Activated naive CD4-positive, alpha-beta T cell treated with anti-CD3 and anti-CD28 coated beads, Interleukin-2, amount 50 U/mL, for 72 hours (primary cell): ENCODE measurements at places on chromosomes 12 and 14. TPM values are rescaled to one million over a fixed set of nuclear protein-coding genes. Genes with fewer than 3 reads are reported as not detected.

The VWF gene
- 0.12 TPM for total RNA-seq

DNA sequence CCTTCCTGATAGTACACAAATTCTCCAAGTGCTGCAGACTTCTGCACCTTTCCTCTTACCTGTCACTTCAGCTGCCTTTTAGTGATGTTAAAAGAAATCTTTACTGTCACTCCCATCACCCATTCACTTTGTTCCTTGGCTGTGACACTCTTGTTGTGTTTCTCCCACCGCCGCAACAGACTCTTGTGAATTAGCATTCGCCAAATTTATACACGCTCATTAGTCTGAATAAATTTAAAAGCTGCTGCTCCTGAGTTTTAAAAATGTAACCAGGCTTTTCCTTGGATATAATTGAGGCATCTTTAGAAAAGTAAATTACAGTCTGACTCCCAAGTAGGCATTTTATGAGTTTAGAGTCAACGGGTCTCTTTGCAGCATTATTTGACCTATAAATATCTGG lies 1197.9 kb downstream of the BCL11B start:
- no peak for DNase-seq

- peak; percentile 34 for DNase-seq
These were observed 9.8 kb downstream of the RTL1 start for GRCh38 chr14:100893760-100894159.

DNA sequence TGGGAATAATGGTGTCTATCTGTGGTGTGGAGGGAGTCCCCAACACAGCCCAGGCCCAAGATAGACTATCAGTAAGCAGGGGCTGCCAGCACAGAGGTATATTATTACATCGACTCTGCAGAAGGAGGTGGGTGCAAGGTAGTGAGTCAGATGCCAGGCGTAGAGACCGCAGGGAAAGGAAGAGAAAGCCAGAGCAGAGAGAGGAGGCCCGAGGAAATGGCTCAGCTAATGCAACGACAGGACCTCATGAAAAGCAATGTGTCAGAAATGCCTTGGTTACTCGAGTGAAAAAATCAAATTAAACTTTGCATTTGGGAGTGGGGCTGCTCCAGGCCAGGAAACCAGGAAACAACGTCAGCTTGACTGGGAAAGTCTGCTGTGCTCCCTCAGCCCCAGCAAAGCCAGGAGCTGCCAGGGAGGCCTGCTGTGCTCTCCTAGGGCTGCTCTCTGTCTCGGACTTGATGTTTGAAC lies 173.2 kb downstream of the SUDS3 start:
- DNase-seq = no peak

- DNase-seq = no peak
These were observed 14.0 kb downstream of the ULK1 start for GRCh38 chr12:131908092-131909080.

DNA sequence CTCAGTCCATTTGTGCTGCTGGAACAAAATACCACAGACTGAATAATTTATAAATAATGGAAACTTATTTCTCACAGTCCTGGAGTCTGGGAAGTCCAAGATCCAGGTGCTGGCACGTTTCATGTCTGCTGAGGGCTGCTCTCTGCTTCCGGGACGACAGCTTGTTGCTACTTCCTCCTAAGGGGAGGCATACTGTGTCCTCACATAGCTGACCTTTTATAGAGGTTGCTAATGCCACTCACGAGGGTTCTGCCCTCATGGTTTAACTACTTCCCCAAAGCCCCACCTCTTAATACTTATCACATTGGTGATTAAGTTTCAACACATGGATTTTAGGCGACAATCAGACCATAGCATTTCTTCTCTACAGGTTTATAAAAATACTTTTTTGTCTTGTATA lies 411.1 kb downstream of the NRXN3 start:
- DNase-seq = no peak

- no peak for DNase-seq
These were observed 465.0 kb upstream of the ATP2B1 start for GRCh38 chr12:90173499-90174197.

GRCh38 chr12:8913702-8914032 lies 642 bp upstream of the PHC1 start:
- no peak for DNase-seq
